ENCODE measurements at places on chromosomes 1 and 21.

- no peak for DNase-seq
These were observed 40.9 kb downstream of the STX6 start for GRCh38 chr1:180981596-180982387.

DNA sequence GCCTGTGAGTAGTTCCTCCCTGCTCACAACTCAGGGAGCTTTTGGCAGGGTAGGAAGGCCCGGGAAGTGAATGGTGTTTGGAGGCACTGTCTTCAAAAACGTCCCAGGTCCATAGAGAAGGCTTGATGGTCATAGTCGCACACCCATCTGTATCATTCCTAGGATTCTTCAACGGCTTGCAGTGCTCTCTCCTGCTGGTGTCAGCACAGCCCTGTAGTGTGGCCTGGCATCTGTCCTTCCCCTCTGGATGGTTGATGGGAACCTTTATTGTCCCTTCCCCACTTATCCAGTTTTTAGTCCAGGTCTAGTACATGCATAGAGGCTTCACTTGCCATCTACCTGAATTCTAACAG, 142.8 kb upstream of the HOOK1 start:
- DNase-seq: no peak

- no peak for DNase-seq
These were observed 51.3 kb downstream of the AKT3 start for GRCh38 chr1:243798726-243799125.

- no peak for DNase-seq
These were observed 105.0 kb upstream of the SYT6 start for GRCh38 chr1:114258633-114259032.

GRCh38 chr1:70979881-70980280, 67.7 kb downstream of the PTGER3 start:
- no peak for DNase-seq

- no peak for DNase-seq
These were observed 133.0 kb downstream of the CDC42BPA start for GRCh38 chr1:227185291-227185690.

GRCh38 chr21:17101696-17102095, 411.1 kb upstream of the CXADR start:
- no peak for DNase-seq

DNA sequence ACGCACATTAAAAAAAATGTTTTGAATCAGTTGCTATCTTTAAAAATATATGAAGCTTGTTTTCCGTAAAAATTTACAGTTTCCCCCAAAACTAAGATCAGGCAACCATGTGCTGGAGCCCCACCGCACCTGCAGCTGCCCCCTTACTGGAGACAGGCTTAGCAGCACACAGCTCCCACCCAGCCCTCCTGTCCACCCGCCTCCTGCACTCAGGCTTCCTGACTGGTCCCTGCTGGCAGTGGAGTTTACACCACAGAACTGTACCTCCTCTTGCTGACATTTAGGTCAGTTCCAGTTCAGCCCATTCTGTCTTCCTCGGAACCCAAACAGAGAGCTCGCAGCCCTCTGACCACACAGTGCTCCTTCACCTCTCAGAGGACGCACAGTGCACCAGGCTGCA, 2.1 kb downstream of the GPR161 start:
- no peak for DNase-seq

GRCh38 chr1:241464985-241465384, 54.6 kb downstream of the FH start:
- no peak for DNase-seq

GRCh38 chr1:211035821-211036380, 98.0 kb downstream of the KCNH1 start:
- DNase-seq: no peak

DNA sequence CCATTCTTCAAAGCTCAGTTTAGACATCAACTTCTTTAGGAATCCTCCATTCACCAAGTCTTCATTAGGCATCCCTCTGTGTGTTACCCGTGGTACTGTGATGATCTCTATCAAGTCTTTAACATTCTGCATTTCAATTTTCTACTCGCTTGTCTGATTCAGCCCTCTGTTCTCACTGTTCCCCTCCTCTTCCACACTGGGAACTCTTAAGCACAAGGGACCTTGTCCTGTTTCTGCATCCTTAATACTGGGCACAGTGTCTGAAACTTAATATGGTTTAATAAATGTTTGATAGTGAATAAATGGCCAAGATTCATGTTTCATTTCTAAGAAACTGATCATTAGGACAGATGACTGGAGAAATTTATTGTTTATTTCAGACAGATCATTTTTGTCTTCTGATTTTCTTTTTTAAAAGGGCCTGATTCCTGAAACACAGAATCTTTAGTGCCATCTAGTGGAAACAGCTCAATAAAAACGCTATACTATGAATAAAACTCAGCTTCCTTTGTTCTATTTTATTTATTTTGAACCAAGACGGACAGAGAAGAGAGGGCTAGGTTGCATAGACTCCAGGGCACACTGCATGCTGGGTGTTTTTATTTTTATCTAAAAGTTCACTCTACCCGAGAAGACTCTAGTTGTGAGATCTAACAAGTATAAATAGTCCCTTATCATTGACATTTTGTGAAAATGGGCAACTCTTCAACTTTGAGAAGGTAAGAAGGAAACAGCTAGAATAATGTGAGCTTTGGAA, 7.0 kb upstream of the TRIM45 start:
- DNase-seq: no peak

- no peak for DNase-seq
These were observed 21.3 kb downstream of the MRPL37 start for GRCh38 chr1:54221113-54221834.

DNA sequence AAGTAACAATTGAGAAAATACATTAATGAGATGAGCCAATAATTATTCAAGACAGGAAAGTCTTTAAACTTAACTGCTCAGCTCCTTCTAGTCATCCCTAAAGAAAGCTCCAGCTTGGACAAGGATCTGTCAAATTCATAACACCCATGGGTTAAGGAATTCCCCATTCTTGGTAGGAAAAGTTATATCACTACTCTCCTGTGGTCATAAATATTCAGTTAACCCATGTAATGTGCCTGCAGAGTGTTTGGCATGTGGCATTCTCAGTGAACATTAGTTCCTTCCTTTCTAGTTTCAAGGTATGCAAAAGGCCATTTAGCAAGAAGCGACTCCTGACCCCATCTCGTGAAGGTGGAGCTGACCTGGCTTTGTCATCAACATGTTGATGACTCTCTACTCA, 76.7 kb upstream of the VCAM1 start:
- DNase-seq: no peak

GRCh38 chr1:186899577-186899976, 70.8 kb downstream of the PLA2G4A start:
- DNase-seq: no peak

- no peak for DNase-seq
These were observed 87.9 kb downstream of the MATN1 start for GRCh38 chr1:30635391-30635975.

DNA sequence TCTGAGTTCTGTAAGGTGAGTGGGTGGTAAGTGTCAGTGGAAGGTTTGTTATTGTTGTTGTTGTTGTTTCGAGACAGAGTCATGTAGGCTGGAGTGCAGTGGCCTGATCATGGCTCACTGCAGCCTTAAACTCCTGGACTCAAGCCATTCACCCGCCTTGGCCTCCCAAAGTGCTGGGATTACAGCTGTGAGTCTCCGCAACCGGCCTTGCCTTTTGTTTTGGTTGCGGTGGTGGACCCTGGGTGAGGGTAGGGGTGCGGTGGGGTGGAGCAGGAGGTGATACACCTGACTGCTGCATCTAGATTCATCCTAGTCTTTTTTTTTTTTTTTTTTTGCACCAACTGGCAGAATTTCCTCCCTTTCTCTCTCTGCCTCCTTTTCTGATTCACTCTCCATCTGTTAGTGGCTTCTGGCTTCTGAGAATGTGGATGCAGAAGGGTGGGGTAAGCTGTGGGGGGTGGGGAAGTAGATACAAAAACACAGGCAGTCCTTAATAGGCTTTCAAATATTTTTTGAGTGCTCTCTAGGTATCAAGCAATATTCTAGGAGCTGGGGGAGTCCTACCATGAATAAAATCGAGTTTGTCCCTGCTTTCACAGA, 4.6 kb upstream of the GMEB1 start:
- DNase-seq: no peak

GRCh38 chr1:169794530-169795416, at the start of gene METTL18:
Gene METTL18 (minus strand): TSS chr1:169794907. CDS start chr1:169793695, 1,212 bp downstream.
- peak; percentile 96 for DNase-seq

DNA sequence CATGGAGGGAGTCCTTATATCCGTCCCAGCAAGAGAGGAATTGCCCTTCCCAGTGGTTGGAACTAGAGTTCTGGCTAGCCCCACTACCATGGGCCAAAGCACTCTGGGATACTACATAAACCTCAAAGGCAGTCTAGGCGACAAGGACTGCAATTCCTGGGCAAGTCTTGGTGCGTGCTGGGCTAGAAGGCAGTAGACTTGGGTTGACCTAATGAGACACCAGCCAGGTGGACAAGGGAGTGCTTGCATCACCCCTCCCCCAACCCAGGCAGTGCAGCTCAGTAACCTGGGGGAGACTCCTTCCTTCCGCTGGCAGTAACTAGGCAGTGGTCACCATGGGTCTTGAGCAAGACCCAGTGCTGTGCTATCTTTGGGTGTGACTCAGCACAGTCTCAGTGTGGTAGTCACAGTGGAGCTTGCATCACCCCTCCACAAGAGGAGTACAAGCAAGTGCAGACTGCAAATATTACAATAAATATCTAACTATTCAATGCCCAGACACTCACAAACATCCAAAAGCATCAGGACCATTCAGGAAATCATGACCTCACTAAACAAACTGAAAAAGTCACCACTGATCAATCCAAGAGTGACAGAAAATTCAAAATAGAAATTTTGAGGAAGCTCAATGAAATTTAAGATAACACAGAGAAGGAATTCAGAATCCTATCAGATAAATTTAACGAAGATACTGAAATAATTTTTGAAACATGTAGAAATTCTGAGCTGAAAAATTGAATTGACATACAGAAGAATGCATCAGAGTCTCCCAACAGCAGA, 84.7 kb upstream of the LYPLAL1 start:
- DNase-seq: no peak

GRCh38 chr1:163071405-163072255, 2.5 kb downstream of the RGS4 start:
- no peak for DNase-seq

DNA sequence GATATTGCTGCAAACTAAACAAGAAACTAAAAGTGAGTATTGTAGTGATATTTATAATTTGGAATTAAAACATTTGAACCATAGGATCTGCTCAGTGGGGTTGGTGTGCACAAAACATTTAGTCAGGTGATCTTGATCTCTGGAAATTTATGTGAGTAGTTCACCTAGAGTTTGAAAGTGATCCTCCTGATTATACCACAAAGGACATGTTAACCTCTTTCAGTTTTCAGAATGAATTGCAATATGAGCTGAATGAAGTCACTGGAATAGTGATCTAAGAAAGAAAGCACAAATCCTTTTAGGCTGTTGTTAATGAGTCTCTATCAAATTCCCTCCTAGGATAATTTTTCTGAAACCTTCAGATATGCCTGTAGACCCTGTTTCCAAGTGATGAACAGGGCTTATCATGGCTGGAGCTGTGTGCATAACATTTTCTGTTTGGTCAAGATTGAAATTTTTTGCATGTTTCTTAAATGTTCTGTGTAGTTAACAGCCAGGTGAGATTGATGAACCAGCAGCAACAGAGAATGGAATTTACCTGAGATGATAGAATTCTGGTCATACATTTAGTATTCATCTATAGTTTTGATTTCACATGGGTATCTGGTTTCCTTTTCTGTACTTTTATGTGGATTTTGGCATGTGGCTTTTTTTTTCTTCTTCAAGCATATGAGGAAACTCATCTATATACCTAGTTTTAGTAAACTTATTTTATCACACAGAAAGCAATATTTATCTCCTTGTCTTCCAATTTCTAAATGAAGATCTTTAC, 25.5 kb downstream of the CDC14A start:
- no peak for DNase-seq

DNA sequence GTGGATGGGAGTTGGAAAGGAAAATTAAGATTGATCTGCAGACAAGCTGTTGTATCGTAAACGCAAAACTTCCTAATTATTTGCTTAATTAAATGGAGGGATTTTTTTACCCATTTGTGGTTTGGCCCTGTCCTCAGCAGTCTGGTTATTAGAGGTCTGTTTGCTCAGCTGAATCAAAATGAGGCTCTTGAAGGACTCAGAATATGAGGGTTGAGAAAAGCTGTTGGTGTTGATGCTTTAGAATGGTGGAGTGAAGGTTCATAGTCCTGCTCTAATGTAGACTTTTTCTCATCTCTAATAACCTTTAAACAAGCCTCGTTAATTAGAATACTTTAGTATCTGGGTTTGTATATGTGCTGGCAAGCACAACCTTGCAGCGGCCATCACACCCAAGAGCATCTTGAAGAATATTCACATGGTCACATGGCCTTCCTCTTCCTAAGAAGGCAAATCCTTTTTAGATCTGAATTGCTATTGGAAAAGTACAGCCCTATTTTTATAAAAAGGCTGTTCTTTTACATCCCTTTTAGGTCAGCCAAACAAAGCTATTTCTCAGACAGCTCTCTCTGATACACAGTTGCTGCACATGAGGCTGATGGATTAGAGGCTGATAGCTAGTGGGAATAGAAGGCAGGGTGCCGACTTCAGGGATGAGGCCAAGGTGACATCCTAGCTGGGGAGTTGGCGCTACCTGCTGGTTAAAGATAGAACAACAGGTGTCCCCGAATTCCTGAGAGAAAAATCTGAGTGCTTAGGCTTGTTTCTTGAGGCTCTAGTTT, 53.8 kb downstream of the MACF1 start:
- peak; percentile 66 for DNase-seq

DNA sequence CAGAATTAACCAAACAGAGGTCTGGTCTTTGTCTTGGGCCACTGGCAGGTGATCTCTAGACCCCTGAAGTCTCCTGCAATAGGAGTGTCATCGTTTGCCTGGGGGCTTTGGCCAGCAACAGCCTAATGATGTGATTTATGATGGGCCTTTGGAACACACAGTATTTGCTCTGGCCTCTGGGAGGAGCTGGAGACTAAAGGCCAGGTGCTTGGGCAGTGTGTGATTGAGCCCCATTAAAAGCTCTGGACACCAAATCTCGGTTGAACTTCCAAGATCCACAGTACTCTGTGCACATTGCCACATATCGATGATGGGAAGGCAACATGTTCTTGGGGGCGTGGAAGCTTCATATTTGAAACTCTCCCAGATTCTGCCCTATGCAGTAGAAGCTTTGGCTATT, 32.0 kb upstream of the TLR5 start:
- no peak for DNase-seq

DNA sequence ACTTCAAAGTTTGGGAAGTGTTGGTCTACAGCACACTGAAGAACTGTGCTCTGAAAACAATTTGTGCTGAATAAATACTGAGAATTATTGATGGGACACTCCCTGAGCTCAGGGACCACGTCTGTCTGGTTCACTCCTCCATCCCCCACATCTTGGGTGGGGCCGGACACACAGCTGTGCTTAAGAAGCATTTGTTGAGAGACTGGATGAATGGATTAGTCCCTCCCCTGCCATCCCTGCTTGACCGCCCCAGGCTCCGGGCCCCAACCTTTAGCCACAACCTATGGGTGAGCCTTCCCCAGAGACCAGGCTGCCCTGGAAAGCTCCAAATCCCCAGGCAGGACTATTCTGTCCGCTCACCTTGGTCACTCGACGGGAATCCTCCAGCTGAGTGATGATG, 7.5 kb downstream of the TRIM63 start:
- no peak for DNase-seq
